GM10248 (cell line): ENCODE measurements at places on chromosomes 6 and 20.

GRCh38 chr20:47370214-47370613 is 13.7 kb upstream of the ZMYND8 start:
- DNase-seq = no peak

GRCh38 chr20:56778765-56779195 is 149.7 kb downstream of the TFAP2C start:
- DNase-seq = no peak

- DNase-seq = peak; percentile 47
Measured at GRCh38 chr20:25237610-25238318, 10.1 kb upstream of the PYGB start.

- no peak for DNase-seq
Measured at GRCh38 chr6:652865-653264, 4.0 kb downstream of the HUS1B start.

DNA sequence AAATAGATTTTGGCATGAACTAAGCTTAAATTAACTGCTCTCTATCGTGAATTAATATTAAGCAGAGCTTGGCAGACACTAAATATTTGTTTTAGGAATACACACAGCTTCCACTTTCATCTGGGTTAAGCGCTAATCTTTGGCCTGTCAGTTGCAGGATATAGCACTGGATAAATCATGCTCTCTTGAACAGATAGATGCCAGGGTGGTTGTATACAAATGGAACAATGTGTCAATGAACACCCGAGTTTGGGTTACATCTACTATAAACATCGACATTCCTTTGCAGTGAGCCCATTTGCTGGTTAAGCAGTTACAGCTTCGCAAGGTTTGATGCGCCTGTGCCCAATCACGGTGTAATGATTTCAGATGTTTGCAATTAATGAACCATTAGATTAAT is 338.2 kb upstream of the ZFP64 start:
- no peak for DNase-seq

GRCh38 chr20:11379257-11380011 is 538.3 kb upstream of the BTBD3 start:
- DNase-seq = no peak

DNA sequence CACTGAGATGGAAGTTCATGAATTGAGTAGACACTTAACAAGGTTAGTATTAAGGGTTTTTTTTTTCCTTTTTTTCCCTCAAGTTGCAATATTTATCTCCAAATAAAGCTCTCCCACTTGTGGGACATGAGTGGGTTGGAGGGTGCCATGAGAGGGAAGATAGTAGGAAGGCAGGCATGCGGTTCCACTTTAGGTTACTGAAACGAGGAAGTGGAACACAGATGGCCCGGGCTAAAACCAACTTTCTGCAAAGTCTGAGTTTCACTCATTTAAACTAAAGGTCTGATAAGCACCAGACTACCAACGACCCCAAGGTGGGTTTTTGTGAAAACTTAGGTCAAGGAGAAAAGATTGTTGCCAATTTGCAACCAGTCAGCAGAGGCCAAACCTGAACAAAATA is 42.2 kb downstream of the TBC1D7 start:
- DNase-seq = no peak

DNA sequence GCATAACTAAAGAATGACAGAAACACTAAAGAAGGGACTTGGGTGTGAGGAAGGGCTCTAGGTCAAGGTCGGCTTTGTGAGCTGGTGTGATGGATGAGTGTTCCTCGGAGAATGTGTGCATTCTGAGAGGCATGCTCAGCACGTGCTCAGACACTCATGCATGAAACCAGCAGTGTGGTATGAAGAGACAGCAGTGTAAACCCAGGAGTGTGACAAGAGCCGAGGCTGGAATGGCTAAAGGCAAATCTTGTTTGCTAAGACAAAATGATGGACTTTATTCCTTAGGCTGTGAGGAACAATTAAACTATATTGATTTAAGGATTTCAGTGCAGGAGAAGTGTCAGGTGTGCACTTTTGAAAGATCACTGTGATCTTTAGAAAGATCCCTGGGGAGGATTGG is 107.4 kb upstream of the MAP7 start:
- DNase-seq = no peak

GRCh38 chr6:150813993-150814359 is 51.5 kb upstream of the MTHFD1L start:
- peak; percentile 55 for DNase-seq

GRCh38 chr20:59007665-59008511 is 834 bp upstream of the CTSZ start:
- DNase-seq = peak; percentile 91

- no peak for DNase-seq
Measured at GRCh38 chr6:13495818-13496217, 8.4 kb upstream of the GFOD1 start.

DNA sequence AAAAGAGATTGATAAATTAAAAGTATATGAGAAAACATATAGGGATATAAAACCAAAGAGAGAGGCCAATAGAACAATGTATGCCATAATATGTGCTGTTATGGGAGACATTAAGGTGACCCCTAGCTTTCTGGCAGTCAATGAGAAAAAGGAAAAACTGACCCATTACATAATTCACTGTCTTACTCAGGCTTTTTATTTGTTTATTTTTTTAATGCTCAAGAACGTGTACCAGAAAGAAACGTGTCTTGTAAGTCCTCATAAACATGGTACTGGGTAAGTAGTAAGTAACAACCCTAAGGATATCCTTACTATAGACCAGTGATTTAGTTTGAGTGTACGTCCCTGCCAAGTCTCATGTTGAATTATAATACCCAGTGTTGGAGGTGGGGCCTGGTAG is 160.8 kb upstream of the PHACTR1 start:
- DNase-seq = no peak

GRCh38 chr6:28001751-28002150 is 44.7 kb downstream of the OR2B6 start:
- DNase-seq = no peak

DNA sequence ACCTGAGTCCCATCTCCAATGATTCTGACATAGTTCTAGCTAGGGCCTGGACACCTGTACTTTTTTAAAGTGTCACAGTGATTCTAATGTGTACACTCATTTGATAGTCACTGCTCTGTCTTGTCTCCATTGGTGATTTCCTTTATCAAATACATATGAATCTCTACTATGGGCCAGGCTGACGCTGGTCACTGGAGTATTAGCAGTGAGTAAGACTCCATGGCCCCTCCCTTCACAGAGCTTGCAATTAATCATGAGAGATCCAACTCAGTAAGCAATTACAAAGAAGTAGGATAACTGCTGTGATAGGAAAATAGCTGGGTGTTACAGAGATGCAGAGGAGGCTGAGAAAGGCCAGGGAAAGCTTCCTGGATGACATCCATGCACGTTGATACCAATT is 19.3 kb upstream of the SASH1 start:
- DNase-seq = no peak

- no peak for DNase-seq
Measured at GRCh38 chr20:62708591-62709536, at the start of gene NTSR1. NTSR1 (plus strand) TSS chr20:62708836; CDS start chr20:62709208, 372 bp downstream.
